Activated CD4-positive, alpha-beta T cell treated with anti-CD3 and anti-CD28 coated beads, Interleukin-2, amount 10 ng/mL, durations not matched to agents 7 days and 5 days (primary cell): ENCODE measurements at places on chromosomes 4 and X.

DNA sequence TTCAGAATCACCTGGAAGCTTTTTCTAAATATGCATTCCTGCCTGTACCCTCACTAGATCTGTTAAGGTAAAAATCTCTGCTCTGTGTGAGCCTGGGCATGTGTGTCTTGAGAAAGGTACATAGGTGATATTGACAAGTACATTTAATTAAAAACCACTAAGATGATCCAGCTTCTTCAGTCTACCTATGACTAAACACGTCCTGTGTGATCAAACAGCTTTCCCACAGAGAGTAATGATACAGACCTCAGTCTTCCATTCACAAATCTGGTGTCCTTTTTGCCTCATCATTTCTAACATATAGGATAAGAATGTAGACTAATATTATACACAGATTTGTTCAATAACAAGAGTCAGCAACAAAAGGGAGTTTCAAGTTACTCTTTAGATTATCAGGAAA lies 42.6 kb downstream of the GALNT7 start:
- DNase-seq = no peak

DNA sequence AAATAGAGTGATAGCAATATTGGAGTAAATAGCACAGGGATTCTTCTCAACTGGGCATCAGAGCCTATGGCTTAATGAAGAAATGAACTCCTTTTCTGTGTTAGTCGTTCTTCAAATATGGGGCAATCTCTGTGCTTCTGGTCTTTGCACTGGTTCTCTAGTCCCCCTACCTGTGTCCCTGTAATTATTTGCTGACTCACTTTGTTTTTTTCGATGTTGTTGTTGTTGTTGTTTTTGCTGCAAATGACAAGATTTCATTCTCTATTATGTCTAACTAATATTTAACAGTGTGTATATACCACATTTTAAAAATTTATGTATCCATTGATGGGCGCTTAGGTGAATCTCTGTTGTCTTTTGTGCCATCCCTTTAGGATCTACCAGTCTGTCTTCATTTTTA lies 2137.8 kb upstream of the TENM3 start:
- DNase-seq = no peak

GRCh38 chrX:15359701-15360100 lies 24.4 kb upstream of the PIGA start:
- no peak for DNase-seq

DNA sequence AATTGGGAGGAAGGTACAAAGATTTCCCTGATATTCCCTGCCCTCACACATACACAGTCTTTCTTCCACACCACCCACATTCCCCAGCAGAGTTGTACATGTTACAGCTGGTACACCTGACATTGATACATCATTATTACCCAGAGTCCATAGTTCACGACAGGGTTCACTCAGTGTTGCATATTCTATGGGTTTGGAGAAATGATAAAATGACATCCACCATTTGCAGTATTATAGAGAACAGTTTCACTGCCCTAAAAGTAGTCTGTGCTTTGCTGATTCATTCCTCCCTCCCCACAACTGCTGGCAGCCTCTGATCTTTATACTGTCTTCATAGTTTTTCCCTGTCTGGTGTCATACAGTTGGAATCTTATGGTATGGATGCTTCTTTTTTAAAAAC lies 15.0 kb downstream of the AGA start:
- DNase-seq = no peak

DNA sequence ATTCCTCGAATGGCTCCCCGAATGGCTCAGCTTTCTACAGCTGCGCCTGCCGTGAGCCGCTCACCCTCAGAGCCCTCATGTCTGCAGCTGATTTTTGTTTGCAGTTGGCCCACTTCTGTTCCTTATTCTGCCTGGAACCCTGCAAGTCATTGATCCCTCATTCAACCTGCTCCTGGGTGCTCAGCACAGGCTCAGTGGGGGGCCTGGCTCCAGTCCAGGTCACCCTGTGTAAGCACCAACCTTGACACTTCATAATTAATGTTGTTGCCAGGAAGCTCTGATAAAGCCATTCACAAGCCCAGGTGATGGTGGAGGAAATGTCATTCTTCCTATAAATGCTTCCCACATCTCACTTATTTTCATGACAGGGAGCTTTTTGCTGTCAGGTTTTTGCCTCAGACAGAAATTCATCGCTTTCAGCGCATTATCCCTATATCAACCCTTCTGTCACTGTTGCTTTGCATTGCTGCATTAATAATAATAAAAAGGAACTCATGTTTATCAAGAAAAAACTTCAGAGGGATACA lies 85.7 kb downstream of the F11 start:
- no peak for DNase-seq

DNA sequence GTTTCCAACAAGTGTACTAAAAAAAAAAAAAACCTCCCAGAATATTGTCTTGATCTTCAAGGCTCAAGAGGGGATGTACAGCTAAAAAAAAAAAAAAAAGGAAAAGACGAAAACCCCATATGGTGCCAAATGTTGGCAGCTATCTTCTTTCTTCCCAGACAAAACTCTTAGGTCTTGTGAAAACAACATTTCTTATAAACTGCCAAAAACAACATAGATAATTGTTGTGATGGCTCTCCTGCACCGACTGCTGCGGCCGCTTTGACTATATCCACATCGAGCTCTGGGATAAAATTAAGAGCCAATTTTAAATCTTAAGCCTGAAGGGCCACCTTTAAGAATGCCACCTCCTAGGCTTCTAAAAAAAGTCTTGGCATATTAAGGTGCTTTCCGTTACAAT lies 23.5 kb downstream of the PDGFC start:
- DNase-seq = no peak

GRCh38 chrX:81957900-81958545 lies 756.1 kb downstream of the SH3BGRL start:
- DNase-seq = no peak

GRCh38 chr4:10753856-10754402 lies 69.4 kb upstream of the CLNK start:
- no peak for DNase-seq

GRCh38 chr4:177099211-177099610 lies 210.5 kb upstream of the NEIL3 start:
- no peak for DNase-seq

DNA sequence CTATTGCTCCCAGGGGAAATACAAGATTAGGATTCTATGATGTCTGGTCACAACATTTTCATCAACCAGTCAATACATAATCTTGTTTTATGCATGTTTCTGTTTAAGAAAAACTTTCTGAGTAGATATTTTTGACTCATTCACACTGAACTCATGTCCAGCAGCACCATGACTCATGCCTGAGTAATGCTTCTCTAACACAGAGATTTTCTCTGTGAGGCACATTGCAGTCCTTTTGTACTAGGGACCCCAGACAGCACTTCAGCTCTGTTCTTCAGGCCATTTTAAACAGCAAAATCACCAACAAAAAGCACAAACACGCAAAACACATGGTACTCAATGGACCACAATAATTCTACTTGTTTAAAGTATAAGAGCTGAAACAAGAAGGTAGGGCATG lies 83.6 kb downstream of the MXRA5 start:
- DNase-seq = no peak

DNA sequence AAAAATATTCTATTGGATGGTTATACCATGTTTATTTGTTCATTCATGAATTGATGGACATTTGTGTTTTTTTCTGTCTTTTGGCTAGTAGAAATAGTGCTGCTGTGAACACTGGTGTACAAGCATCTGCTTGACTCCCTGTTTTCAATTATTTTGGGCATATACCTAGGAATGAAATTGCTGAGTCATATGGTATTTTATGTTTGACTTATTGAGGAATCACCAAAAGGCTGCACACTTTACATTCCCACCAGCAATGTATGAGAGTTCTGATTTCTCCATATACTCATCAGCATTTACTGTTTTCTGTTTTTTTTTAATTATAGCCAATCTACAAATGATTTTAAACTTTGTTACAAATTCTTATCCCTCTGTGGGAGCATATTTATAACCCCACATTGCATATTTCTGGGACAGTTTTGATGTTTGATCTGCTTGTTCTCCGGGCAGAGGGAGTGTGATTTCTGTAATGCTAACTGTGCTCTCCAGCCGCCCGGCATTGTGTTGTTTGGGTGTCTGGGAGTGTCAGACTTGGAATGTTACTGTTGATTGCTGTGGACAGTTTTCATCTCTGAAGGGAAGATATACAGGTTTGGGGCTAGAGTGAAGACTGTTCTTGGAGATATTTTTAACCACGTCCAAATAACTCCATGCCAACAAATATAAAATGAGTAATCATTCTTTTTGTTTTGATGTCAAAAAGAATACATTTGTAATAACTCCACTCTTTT lies 60.5 kb upstream of the PGRMC2 start:
- DNase-seq = no peak

DNA sequence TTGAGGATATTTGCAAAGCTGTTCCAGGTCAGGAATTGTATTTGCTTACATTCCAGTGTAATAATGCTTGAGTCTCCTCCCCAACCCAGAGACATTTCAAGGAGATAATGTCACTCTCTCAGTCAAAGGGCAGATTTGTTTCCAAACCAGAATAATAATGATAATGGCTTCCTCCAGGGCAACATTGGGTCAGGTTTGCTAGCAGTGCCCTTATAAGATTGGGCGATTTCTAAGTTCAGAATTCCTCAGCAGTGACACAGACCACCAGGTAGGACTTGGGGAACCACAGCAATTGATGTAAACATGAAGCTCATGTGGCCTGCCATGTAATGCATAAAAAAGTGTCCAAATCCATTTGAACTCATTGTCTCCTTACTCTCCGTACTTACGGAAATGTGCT lies 125.2 kb downstream of the BMP15 start:
- DNase-seq = no peak

- DNase-seq = no peak
These were observed 21.3 kb upstream of the FTHL17 start for GRCh38 chrX:31092970-31093638.

GRCh38 chr4:178812866-178813265 lies 1370.6 kb upstream of the AGA start:
- no peak for DNase-seq

DNA sequence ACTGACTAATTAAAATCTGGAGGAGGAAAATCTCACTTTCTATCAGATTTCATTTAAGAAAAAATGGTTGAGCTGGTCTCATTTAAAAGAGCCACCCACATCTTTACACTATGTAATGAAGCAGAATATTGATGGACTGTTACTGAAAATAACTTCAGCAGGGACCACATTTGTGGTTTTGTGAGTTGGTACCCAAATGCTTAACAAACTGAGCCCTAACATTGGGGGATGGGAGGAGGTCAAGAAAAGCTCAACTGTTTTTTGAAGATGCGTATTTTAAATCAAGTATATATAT lies 30.1 kb downstream of the HOPX start:
- no peak for DNase-seq

GRCh38 chrX:133674726-133675470 lies 259.6 kb upstream of the GPC4 start:
- no peak for DNase-seq

GRCh38 chr4:187179086-187180058 lies 455.7 kb upstream of the FAT1 start:
- no peak for DNase-seq

GRCh38 chr4:138311771-138312535 lies 69.8 kb upstream of the SLC7A11 start:
- no peak for DNase-seq

- DNase-seq = no peak
These were observed 62.5 kb upstream of the NFKB1 start for GRCh38 chr4:102438396-102439235.

DNA sequence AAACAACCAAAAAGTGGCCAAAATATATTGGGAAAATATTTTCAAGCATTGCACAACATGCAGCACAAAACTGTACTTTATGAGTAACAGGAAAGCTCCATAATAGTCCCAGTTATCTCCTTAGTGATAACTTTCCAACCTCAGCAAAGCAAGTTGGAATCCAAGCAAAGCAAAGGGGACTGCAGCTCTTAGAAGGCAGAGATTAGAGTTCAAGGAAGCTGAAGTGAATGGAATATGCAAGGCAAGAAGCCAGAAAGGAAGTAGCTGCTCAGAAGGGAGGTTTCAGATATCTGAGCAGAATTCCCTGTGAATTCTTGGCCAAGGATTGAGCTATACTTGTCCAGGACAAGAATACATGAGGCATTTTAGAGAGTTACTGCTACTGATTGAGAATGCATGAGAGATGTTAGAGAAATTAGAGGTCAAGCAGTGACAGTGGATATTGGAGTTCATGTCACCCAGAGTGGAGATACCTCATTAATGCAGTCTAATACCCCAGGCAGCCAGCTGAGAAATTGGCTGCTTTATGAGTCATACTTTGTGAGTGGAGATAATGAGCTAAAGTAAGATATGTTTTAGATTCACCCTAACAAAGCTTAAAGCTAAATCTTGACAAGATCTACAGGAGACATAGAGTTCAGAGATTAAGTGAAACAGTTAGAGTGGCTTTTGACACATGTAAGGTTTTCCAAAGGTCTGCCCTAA lies 102.8 kb downstream of the INPP4B start:
- no peak for DNase-seq

DNA sequence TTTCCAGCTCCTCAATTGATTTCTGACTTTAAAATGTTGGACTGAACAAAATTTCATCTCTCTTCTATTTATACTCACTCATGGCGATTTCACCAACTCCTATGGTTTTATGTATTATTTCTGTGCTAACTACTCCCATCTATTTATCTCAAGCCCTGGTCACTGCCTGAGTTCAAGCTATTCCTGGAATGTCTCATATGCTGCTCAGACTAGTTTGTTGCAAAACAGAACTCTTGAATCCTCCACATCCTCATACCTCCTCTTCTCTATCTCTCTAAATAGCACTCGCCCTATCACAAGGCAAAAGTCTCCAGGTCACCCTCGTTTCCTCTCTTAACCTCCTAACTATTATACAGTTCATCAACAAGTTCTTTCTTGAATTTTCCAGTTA lies 19.0 kb upstream of the DDX60 start:
- no peak for DNase-seq

DNA sequence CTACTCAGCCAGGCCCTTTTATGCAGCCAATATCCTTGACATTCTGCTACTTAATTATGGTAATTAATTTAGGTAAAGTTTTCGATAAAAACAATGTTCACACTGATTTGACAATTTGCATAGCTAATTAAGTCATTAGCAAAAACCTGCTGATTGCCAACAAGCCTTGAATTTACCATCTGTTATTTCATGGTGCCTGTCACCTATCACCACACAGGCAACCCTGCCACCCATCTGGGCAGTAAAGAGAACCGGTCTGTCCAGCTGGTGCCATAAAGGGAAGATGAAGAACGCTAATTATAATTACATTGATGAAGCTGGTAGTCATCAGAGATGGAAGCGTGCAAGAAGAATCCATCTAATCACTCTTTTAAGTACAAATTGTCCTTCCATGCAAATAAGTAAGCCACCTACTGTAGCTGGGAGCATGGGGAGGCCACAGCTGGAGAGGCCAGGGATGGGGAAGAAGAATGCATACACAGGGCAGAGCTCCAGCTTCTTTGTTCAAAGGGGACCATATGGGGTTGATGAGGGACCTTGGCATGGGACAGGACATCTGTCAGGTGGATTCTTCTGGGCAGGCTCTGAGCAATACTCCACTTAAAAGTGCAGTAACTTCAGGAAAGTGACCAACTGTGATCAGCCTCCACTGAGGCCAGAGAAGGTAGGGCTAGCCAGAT lies 277.3 kb upstream of the TAPT1 start:
- DNase-seq = no peak

GRCh38 chr4:168095776-168096406 lies 3.6 kb downstream of the ANXA10 start:
- DNase-seq = no peak
